ENCODE measurements at places on chromosomes 3 and 15.
A peak's percentile ranks its signal among the peaks of the same experiment; 100 is the strongest.

DNA sequence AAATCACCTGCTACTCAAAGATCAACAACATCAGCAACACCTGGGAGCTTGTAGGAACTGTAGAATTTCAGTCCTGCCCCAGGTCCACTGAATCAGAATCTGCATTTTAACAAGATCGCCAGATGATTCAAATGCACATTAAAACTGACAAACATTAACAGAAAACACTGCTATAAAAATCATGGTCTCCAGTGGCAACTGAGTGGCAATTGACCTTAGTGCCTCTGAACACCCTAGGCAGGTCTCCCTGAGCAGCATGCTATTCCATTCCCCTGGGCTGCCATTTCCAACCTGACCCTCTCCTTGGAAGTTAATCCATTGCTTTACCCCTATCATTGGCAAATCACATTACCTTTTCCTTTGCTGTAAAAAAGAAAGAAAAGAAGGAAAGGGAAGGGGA, 23.0 kb upstream of the TOP2B start:
- DNase-seq, result no peak

DNA sequence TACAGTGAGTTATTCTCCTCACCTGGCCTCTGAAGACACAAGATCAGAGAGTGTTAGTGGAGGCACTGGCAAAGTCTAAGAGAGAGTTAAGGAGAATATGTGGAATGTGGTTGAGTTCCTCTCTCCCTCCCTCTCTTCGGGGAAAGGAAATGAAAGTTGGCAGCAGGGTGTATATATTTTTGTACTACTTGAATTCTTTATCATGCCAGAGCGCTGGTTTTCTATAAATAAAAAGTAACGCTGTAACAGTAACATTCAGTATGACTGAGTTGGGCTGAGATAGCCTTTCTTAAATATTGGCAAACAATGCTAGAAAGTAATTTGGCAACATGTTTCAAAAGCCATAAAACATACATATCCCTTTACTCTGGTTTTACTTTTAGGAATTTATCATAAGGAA, 77.5 kb upstream of the TNFAIP8L3 start:
- no peak for DNase-seq

GRCh38 chr15:73851689-73852088, 21.7 kb upstream of the TBC1D21 start:
- DNase-seq, result peak; percentile 75

- no peak for DNase-seq
These were observed 24.7 kb downstream of the CHST14 start for GRCh38 chr15:40495516-40495915.

- DNase-seq, result no peak
These were observed 187.7 kb downstream of the ITPR1 start for GRCh38 chr3:4680871-4681300.

- no peak for DNase-seq
These were observed 33.9 kb upstream of the TOPBP1 start for GRCh38 chr3:133695560-133696171.

All from ecto neural progenitor cell (in vitro differentiated cells).